ENCODE measurements at places on chromosomes 11 and 22.

DNA sequence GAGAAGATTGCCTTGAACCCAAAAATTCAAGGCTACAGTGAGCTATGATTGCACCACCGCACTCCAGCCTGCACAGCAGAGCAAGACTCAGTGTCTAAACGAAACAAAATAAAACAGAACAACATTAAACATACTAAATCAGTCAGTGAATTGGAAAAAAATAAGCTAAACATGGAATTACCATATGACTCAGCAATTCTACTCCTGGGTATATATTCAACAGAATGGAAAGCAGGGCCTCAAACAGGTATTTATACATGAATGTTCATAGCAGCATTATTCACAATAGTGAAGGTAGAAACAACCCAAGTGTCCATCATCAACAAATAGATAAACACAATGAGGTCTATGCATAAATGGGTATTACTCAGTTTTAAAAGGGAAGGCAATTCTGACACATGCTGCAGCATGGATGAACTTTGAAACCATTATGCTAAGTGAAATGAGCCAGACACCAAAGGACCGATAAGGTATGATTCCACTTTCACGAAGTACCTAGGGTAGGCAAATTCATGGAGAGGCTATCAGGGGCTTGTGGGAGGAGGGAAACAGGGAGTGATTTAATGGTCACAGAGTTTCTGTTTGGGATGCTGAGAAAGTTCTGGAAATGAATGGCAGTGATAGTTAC is 15.5 kb downstream of the NTM start:
- DNase-seq: no peak

GRCh38 chr11:106286881-106287504 is 209.5 kb downstream of the AASDHPPT start:
- DNase-seq: no peak

GRCh38 chr11:130815956-130816355 is 100.3 kb downstream of the SNX19 start:
- no peak for DNase-seq

GRCh38 chr11:106063009-106063408 is 14.1 kb downstream of the KBTBD3 start:
- no peak for DNase-seq

DNA sequence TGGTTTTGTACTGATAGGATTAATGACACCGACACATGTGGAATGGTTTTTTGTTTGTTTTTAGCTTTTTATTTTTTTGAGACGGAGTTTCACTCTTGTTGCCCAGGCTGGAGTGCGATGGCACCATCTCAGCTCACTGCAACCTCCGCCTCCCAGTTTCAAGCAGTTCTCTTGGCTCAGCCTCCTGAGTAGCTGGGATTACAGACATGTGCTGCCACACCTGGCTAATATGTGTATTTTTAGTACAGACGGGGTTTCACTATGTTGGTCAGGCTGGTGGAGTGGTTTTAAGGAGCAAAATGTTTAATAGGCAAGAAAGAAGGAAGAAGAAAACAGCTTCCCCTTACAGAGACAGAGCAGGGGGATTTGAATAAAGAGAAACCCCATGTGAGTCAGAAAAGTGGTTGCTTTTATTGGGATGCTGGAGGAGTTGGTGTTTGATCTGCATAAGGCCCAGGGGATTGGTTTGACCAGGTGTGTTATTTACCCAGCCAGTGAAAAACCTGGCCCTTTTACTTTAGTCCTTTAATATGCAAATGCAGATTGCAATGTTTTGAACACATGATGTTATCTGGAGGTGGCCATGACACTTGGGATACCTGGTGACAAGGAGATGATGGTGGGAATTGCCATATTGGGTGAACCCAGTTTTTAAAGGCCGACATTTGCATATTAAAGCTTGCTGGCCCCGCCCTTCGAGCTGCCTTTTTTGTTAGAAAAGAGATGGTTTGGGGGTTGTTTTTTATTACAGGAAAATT is 24.3 kb downstream of the SUSD2 start:
- no peak for DNase-seq

DNA sequence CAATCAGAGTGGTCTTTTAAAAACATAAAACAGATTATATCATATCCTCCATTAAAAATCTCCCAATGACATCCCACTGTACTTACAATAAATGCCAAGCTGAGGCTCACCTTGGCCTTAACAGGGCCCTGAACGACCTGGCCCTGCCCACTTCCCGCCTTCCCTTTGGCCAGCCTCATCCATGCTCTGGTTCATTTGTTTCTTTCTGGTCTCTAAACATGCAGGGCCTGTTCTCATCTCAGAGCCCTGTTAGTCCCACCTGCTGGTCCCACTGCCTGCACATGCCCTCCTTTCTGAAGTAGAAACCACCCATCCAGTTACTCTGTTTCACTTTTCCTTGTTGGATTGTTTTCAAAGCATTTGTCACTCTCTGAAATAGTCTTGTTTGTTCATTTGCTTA is 227.4 kb downstream of the INSC start:
- no peak for DNase-seq

DNA sequence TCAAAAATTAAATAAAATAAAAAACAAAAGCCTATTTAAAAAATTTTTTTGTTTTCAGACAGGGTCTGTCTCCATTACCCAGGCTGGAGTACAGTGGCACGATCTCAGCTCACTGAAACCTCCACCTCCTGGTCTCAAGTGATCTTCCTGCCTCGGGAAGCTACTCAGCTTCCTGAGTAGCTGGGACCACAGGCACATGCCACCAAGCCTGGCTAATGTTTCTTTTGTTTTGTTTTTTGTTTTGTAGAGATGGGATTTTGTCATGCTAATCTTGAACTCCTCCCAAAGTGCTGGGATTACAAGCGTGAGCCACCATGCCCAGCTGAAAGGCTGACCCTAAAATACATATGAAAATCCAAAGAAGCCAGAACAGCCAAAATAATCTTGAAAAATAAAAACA is 20.4 kb upstream of the L3MBTL2 start:
- no peak for DNase-seq

DNA sequence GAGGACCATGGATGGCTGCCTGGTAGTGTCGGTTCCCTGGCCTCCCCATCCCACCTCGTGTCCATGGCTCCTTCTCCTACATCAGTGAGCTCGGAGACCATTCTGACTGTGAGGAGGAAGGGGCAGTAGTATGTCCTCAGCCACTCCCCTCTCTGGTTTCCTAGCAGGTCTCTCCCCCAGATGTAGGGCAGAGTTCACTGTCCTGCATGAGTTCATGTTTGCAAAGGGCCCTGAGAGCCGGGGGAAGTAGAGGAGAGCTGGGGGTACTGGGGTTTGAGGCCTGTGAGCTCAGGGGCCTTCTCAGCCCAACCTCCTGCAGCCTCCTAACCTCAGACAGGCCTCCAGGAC is 18.4 kb upstream of the ST3GAL4 start:
- DNase-seq: no peak

DNA sequence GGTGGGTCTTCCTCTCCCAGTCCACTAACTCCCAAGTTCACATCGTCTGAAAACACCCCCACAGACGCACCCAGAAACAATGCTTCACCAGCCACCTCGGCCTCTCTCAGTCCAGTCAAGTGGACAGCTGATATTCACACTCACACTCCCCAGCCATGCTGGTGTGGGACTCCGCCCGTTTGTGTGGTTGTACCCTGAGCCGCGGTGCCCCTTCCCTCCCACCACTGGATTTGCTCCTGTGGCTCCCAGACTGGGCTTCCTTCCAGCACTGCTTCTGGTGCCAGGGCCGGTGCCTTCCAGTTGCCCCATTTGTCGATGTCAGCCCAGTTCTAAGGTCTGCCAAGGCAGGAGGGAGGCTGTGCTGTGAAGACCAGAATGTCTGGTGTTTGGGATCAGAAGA is 37.9 kb upstream of the PLET1 start:
- DNase-seq: no peak

Measured in stimulated activated CD4-positive, alpha-beta T cell treated with anti-CD3 and anti-CD28 coated beads, Interleukin-12 subunit alpha, Interleukin-12 subunit beta, amount 100 ng/mL, for 4 hours (primary cell).